ENCODE measurements at places on chromosomes 1 and 21.

DNA sequence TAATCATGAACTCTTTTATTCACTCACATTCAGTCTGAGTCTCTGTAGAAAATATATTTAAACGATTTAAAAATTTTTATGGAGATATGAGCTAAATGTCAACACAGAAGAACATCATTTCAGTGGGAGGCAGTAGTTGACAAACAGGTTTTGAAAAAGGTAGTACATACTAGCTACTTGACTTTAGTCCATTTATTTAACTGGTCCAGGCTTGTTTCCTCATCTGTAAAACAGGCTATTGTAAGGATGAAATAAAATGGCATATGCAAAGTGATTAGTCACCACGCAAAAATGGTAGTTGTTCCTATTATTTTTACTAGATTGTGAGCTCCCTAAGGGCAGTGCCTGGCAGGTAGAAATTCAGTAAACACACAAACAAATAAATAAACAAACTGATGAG, 75.2 kb downstream of the NTPCR start:
- DNase-seq, result no peak

DNA sequence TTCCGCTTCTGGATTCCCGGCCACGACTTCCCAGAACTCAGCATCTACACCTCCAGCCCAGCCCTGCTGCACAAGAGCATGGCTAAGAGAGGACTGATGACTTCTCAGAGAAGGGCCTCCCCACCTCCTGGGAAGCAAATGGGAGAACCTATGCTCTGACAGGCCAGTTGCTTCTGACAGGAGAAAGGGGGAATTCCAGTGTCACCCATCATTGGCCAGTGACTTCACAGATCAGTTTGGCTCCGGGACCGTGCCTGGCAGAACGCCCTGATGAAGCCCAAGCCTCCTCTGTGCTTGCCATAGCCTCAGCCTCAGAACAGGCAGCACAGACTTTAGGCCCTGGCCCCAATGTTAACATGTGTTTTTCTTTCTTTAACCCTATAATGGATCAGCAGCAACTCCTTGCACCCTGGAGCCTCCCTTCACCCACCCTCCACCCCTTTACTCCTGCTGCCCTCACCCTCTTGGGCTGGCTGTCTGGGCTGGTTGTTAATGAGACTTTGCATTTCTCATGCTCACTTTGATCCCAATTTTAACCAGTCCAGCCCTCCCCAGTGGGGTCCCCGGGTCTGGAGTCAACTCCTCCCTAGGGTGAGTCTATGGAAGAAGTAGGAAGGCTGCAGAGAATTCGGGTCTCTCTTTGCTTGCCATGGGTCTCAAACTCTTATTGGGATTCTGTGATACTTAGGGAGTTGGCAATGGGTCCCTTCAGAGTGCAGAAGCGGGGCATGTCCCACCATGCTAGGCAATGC, 42.7 kb upstream of the SLC30A1 start:
- DNase-seq, result no peak

DNA sequence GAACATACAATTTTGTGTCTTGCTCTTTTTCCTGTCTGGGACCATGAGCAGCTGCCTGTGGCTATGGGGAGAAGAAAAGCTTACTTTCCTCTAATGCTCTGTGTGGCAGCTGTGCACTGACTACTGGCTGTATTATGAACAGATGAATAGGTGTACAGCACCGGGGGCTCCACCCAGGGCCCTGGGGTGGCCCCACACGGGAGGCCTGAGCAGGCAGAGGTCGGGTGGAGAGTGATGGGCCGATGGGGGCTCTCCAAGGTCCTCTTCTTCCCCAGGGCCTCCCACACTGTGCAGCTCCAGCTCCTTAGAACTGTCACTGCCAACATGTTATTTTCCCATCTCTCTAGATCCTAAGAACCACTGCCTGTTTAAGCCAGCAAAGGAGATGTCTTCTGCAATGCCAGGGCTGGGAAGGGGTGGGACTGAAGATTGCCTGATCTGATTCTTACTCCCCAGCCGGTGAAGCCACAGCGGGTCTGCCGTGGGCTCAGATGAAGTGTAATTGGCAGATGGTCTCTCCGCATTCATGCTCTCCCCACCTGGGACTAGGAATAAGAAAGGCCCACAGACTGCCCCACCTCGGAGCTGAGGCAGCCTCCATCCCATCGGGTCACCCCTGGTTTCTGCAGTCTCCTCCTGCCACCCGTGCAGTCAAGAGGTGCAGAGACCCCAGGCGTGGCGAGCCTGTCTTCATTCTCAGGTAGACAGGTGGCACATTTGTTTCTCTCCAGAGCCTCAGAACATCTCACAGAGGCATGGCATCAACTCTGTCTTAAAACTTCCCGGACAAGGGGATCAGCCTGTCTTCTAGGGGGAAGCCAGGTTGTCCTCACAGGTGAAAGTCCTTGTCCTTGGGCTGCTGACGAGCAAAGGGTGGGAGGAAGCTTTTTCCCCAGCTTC, 186.5 kb upstream of the GALNT2 start:
- no peak for DNase-seq

DNA sequence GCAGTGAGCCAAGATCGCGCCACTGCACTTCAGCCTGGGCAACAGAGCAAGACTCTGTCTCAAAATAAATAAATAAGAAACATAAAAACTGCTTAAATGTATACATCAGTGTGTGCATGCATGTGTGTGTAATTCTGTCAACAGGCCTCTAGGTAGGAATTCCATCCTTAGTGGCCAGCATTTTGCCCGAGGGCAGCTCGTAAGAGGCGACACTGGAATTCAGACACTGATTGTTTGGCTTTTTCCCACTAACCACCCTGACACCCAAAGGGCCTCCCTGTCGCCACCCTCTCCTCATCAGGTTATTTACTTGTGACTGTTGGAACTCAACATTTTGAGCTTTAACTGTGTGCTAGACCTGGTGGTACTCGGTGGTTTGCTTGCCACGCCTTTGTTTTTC, 64.0 kb upstream of the KIF1B start:
- DNase-seq, result no peak

GRCh38 chr1:33086384-33086850, 5.5 kb downstream of the AZIN2 start:
- DNase-seq, result peak; percentile 59

DNA sequence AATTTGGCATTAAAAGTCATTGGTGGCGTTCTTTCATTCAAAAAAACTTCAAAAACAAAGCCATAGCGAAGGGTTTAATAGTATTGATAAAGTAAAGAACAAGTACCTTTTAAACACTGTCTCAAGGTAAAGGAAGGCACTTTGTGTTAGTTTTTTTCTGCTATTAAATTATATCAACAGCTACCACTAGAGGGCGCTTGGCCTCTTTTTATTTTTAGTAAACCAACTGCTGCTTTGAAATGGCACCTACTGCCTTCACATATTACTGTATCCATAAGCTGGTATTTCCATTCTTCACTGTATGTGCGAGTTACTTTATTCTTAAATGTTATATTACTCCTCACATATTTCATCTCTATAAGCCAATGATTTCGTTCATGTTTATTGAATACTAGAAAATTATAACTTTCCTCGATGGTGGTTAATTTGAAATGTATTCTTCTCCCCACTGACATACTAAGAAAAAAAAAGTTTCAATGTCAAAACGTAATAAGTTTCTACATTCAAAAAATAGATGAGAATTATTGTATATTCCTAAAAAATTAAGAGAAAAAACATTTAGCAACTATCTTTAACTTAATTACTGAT, 125.7 kb upstream of the CXADR start:
- peak; percentile 85 for DNase-seq

DNA sequence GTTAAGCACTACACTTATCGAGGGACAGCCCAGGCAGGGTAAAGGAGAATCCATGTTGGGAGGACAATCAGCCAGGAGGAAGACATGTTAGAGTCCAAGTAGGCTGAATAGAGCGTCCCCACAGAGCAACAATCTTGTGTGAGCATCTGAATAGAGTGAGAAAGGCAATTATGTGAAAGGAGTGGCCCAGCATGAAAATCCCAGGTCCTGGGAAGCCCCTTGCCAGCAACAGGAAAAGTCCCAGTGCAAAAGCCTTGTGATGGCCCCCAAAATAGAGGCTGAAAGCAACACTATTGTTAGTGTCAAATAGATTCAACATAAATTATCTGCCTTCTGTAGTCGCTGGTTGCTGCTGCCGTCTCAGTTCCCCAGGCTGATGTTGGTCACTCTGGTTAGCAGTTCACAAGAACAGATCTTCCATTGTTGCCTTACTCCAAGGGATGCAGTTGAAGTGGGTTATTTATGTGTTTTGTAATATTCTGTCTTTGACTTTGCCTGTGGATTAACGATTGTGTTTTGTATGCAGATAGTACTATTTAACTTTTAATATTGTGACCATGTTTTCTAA, 12.1 kb upstream of the ABL2 start:
- DNase-seq, result no peak

- no peak for DNase-seq
These were observed 11.0 kb downstream of the CD2 start for GRCh38 chr1:116764906-116765862.

All from Kasumi-1 (cell line).